ENCODE measurements at places on chromosomes 16 and 17.

DNA sequence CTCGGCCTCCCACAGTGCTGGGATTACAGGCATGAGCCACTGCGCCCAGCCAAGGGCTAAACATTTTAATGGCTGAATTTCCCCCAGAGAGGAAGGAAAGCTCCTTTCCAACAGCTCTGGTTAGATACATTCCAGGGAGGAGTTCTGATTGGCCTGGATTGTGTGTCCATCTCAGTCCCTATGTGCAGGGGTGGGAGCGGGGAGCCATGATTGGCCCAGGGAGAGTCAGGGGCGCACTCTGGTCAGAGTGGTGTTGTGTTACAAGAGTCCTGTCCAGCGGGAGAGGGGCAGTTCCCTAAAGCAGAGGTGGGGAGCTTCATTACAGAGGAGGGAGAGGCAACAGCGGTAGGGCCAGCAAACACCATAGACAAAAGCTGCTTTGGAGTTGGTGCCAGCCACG lies 75.0 kb downstream of the RAP1GAP2 start:
- no peak for DNase-seq

DNA sequence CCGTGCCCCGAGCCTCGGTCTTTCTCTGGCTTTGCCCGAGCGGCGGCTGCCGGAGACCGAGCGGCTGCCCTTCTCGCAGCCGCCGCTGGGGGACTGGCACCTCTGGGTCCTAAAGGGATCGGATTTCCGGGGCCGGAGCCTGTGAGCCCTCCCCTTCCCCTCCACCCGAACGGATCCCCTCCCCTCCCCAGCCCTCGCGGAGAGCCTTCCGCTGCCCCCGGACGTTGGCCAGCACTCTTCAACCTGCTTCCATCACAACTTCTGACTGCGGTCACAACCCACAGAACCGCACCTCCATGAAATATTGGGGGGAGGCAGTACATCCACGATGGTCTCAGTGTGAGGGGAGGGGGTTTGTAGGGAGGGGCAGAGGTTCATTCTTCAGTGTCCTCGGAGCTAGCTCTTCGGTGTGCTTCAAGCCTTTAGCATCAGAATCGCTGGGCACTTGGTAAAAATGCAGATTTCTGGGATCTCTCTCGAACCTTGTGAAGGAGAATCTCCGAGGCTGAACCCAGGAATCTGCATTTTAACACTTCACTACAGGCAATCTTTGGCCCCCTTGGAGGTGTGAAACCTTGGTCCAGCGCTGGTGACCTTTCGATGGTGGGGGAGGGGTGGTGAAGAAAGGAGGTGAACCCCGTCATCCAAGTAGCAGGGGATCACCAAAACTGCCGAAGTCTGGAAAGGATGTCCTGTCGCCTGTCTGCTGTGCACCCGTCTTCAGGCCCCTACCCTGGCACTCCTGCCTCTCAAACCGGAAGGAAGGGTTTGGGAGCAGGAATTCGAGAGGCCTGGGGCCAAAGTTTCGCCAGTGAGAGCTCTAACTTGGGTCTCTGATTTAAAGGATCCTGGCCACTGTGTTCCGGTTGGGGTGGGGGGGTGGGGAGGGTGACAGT lies 812 bp upstream of the PPP1R9B start:
- peak; percentile 83 for DNase-seq

DNA sequence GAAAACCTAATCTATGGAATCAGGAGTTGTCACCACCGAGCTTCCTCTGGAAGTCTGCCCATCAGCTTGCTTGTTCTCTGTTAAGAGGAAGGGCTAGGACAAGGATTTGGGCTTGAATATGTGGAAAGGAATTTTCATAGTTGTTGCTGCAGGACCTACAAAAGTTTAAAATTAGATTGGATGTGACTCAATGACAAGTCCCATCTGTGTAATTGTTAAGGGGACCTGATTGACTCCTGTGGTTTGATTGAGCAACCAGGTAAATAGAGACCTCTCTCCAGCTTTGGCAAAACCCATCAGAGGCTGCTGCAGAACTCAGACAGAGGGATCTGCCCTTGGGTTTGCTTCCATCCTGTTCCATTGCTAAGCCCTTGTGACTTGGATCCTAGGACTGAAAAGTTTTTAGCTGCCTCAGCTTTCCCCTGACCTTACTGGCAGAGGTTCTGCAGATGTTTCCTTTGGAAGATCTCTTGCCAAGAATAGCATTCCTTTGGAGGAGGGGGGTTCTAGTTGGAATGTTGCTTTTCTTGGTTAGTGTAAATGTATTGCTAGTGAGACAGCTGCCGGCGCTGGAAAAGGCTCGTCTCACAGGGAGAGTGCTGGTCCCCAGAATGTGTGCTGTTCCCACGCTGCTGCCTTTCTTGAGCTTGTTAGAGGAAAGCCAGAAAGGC lies 50.0 kb downstream of the SF3B3 start:
- DNase-seq = peak; percentile 59

DNA sequence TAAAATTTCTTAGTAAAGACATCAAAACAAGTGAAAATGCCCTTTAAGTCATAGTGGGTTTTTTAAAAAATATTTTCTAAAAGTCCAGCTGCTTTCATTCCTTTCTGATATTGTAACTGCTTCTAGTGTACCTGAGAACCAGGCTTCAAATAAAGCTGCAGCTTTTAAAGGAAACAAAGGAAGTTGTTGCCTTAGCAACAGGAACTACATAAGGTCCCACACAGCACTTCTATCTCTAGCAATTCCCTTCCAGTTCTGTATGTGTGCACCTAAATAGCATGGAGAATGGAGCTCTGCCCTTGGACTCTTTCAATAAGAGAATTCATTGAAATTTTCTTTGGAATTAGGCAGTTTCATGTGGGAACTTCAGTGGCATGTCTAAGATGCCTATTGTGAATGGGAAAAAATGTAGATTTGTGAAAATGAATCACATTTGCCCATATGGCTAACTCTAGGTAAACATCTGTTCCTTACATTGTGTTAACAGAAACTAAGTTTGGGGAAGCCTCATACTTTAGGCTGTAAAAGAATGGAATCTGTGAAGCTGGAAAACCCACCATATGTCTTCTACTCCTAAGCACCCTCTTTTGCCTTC lies 206.4 kb downstream of the KIF2B start:
- DNase-seq = no peak

GRCh38 chr17:83036193-83036592 lies 43.2 kb upstream of the METRNL start:
- no peak for DNase-seq

DNA sequence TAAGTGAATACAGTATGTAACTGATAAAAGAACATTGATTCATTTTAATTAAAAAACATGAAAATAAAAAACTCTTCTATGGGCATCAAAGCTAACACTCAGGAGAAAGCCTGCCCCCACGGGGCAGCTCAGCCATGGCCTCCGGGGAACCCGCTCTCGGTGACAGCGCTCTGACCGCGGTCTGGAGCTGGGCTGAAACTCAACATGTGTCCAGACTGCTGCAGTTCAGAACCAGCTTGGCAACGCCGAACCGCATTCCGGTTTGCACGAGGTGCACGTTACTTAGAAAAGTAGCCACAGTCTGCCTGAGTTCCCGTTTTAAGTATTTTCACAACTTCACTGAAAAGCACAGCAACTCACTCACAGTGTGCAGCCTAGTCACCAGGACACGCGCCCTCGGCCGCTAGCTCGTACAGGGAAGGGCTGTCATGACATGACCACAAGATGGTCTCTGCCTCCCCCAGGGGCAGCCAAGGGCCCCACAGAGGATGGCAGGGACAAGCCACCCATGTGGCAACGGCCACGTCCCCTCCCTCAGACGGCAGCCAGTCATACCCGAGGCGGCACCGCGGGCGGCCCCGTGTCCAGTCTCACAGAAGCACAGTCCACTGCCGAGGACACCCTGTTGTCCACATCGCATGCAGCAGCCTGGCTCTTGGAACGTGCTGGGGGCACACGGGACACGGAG lies 77.1 kb upstream of the METRNL start:
- DNase-seq = no peak

GRCh38 chr16:19168371-19169081 lies 486 bp downstream of the SYT17 start:
- DNase-seq = no peak

DNA sequence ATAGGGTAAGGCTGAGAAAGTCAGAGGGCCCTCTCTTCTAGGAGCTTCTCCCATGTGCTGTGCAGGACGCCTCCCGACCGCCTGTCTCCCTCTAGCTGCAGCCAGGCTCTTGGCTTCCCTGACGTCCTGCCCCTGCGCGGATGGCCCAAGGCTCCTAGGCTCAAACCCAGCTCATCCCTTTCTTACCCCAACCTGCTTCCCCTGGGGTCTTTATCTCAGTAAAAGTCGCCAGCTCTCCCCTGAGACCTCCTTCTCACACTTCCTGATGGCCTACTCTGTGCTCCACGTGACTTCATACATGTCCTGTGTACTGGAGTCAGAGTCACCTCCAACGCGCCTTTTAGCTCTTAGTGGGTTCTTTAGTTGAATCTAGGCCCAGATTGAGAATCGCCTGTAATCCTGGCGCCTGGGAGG lies 1.1 kb upstream of the ZNF747 start:
- DNase-seq = no peak

DNA sequence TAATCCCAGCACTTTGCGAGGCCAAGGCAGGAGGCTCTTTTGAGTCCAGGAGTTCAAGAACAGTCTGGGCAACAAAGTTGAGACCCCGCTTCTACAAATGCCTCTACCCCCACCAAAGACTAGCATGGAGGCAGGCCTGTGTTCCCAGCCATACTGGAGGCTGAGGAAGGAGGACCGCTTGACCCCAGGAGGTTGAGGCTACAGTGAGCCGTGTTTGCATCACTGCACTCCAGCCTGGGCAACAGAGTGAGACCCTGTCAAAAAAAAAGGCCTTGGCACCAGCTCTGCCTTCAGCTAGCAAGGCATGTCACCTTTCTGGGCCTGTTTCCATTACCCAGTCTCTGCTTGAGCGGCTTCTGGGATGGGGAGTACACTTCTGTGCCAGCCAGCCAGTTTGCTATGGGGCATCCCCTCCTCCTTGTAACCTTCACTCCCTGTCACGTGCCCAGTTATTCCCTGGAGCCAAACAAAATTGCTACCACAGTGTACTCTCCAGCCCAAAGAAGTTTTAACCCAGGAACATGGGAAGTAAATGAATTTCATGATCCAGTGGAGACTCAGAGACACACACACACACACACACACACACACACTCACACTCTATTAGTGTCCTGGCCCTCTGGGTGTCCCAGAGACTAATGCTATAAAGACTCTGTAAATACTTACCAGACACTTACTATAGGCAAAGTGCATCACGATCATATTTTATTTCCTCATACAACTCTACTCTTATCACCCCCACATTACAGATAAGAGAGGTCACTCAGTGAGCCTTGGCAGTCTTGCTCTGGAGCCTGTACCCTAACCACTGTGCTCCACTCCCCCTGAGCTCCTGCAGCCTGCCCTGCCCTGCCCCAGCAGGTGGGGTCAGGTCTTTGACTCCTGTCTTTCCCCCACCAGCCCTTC lies 2.5 kb downstream of the CISD3 start:
- DNase-seq = no peak

- no peak for DNase-seq
Measured at GRCh38 chr16:85227084-85227945, 115.0 kb upstream of the CIBAR2 start.

DNA sequence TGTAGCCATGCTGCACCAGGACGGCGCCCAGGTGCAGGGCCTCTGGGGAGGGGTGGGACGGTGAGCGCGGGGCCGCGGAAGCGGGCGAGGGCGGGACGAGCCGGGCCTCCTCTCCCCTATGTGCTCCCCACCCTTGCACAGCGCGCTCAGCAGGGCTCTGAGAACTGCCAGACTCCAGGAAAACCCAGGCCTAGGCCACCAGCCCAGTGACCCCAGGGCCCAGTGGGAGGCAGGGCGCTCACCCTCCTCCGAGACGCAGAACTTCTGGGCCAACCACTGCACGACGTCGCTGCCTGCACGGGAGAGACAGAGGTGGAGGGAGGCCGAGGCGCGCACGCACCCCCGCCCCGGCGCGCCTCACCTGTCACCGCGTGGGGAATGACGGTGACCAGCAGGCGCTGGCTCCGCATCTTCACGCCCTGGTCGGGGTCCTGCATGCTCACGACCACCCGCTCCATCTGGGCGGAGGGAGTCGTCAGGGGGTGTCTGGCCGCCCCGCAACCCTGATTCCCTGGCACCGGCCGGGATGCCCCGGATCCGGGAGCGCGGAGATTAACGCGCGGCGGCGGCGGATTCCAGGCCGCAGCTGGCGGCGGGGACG lies 603 bp downstream of the RGS11 start:
- no peak for DNase-seq

DNA sequence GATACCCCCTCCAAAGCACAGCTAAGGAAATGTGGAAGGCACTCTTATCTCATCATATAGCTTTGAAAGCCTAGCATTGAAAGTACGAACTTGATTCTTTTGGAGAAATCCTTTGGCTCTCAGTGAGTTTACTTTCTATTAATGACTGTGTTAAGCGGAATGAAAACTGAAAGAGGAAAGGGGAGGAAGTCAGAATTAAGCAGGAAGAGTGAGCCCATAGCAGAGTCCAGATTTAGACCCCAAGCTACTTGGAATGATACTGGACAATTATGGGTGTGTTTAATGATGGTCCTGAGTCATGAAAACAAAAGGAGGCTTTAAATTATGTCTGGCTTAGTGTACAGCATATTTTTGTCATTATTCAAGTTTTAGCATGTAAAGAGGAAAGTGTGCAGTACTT lies 42.2 kb downstream of the TENT4B start:
- DNase-seq = no peak

DNA sequence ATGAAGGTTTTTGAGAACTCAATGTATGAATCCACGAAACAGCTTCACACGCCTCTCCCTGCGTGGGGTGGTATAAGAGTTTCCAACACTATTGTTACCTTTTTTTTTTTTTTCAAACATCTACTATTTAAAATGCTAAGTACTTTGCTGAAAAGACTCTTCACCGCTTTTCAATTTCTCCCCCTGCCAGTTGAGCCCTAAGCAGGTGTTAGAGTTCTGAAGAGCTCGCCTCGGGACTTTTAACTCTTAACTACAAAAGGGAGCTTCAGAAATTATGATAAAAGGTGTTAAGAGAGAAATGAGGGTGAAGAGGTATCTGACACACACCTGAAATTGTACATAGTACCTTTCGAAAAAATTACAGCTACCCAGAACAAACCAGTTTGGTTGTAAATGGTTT lies 20.9 kb upstream of the PSMD7 start:
- DNase-seq = no peak

GRCh38 chr16:25014500-25015147 lies 545 bp downstream of the ARHGAP17 start:
- peak; percentile 67 for DNase-seq

DNA sequence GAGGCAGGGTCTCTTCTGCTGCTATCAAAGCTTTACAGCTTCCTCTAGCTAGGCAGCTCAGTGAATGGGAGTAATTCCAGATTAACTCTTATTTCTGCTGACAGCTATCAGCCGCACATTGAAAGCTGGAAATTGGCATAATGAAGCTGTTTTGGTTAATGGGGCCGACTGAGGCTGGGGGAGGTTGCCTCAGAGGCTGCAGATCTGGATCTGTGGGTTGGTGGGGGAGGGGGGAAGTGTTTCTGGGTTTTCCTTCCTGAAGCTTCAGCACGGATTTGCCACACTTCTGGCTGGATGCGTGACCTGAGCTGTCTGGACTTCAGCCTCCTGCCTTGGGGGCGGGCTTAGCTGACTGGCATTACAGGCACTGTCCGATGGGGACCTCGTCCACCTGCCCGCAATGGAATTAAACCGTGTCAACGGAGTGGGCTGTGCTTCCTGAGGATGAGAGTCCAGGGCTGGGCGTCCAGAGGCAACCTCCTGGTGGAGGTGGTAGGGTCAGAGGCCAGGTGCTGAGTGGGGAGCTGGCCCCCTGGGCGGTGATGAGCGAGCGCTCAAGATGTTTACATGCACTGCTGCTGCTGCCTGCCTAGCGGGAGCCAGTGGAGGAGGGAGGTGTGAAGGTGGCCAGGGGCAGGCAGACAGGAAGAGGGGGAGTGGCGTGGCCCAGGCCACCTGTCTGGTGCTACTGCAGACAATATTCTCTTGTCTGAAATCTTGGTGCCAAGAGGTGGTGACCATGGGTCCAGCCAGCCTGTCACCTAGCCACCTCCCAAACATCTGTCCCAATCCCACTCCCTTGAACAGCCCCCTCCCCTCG lies 6.7 kb upstream of the ABCC3 start:
- DNase-seq = no peak
